ENCODE measurements at places on chromosomes 16 and 17. TPM values are rescaled to one million over a fixed set of nuclear protein-coding genes. Genes with fewer than 3 reads are reported as not detected.

ITGA3 gene
- 28.3 TPM for polyA plus RNA-seq

MYCBPAP gene
- 1.7 TPM for polyA plus RNA-seq

SLC35G6 gene
- not detected for polyA plus RNA-seq

LRRC36 gene
- polyA plus RNA-seq: 4.2 TPM

CSF3 gene
- polyA plus RNA-seq: 0.27 TPM

TBC1D3E gene
- polyA plus RNA-seq: not detected

C17orf50 gene
- polyA plus RNA-seq: 0.12 TPM

CRYBA1 gene
- polyA plus RNA-seq: not detected

CD7 gene
- polyA plus RNA-seq: 1.0 TPM

KCNJ18 gene
- not detected for polyA plus RNA-seq

IL21R gene
- 0.09 TPM for polyA plus RNA-seq

MYO15A gene
- polyA plus RNA-seq: 4.9 TPM

ADORA2B gene
- 0.80 TPM for polyA plus RNA-seq

Data from pancreas (tissue), 10 donors.